ENCODE measurements at places on chromosomes 1 and 21. TPM values are rescaled to one million over a fixed set of nuclear protein-coding genes. Genes with fewer than 3 reads are reported as not detected.

Gene OR14K1
- not detected for total RNA-seq

Gene OR2G6
- not detected for total RNA-seq

Gene TLCD4
- 0.78 TPM for total RNA-seq

Gene KIF26B
- 2.7 TPM for total RNA-seq

Gene PRPF38A
- total RNA-seq = 10.0 TPM

Gene IL10
- not detected for total RNA-seq

Gene S100A3
- 7.1 TPM for total RNA-seq

Gene ADORA1
- total RNA-seq = 0.52 TPM

Gene FAM72B
- total RNA-seq = 3.6 TPM

Gene CYP4A11
- not detected for total RNA-seq

Gene RAB42
- 5.5 TPM for total RNA-seq

Gene WNT4
- total RNA-seq = not detected

Gene HES3
- total RNA-seq = not detected

Gene MYBPH
- total RNA-seq = 8.5 TPM

Gene DNAJC28
- total RNA-seq = 0.64 TPM

Gene LCK
- total RNA-seq = not detected

Gene PAPPA2
- total RNA-seq = 1.3 TPM

Gene FOXJ3
- total RNA-seq = 18.6 TPM

Gene CRTC2
- 8.5 TPM for total RNA-seq

Gene WDR64
- not detected for total RNA-seq

Gene TSPAN2
- total RNA-seq = 2.3 TPM

Gene FAM89A
- total RNA-seq = 5.1 TPM

Gene C1orf105
- not detected for total RNA-seq

Gene GPR25
- 0.48 TPM for total RNA-seq

Gene ZNF691
- total RNA-seq = 6.5 TPM

Gene TMCO1
- 68.8 TPM for total RNA-seq

Gene TEX35
- total RNA-seq = not detected

Gene CD244
- total RNA-seq = not detected

Gene YBX1
- total RNA-seq = 388 TPM
